ENCODE measurements at places on chromosomes 3 and 15.

GRCh38 chr3:8825153-8825825, 55.9 kb upstream of the OXTR start:
- DNase-seq: no peak

GRCh38 chr3:34207002-34207401, 408.6 kb downstream of the PDCD6IP start:
- DNase-seq: no peak

DNA sequence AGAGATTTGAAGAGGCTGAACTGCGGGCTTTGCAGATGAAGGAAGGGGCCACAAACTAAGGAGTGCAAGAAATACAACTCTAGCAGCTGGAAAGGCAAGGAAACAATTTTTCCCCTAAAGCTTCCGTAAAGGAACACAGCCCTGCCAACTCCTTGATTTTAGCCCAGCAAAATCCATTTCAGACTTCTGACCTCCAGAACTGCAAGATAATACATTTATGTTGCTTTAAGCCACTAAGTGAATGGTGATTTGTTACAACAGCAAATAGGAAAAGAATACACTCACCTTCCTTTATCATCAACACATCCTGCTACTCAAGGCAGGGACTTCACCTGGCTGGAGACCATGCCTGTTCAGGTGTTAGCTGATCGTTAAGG, 119.3 kb upstream of the NR2E3 start:
- no peak for DNase-seq

DNA sequence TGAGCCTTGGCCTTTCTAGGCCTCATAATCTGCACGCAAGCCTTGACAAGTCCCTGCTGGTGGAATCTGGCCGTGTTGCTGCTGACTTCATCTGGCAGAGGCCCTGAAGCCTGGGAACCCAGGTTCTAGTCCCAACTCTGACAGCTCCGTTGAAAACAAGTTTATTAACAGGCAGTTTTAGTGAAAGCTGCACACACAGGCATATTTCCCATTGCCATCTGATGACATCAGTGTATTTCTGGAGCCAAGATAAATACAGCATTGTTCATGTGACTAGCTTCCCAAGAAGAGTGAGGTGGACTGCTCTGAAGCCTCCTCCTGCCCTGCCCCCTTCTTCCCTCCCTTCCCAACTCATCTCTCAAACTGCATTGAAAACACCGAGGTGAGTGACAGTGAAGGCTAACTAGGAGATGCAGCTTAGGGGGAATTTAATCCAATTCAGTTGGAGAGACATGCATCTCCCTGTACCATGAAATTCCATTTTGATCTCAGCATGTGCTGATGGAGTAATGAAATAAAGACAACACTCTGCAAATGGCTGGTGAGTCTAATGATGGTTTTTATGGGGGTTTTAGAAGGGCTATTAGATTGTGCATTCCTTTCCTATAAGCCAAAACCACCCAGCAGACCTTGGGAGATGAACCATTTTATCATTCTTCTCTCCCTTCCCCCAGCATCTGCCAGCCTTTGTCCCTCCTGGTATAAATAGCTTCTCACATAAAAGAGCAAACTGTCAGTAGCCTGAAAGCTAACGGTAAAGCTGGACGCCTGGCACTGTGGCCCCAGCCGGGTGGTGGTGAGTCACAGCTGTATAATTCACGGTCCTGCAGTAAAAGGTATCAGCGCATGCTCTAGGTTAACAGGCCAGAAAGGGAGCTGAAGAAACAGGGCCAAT, 38.0 kb downstream of the PRICKLE2 start:
- no peak for DNase-seq

- DNase-seq: no peak
Measured at GRCh38 chr3:172210355-172210754, 171.0 kb downstream of the FNDC3B start.

GRCh38 chr3:169071003-169071402, 592.5 kb downstream of the MECOM start:
- no peak for DNase-seq

DNA sequence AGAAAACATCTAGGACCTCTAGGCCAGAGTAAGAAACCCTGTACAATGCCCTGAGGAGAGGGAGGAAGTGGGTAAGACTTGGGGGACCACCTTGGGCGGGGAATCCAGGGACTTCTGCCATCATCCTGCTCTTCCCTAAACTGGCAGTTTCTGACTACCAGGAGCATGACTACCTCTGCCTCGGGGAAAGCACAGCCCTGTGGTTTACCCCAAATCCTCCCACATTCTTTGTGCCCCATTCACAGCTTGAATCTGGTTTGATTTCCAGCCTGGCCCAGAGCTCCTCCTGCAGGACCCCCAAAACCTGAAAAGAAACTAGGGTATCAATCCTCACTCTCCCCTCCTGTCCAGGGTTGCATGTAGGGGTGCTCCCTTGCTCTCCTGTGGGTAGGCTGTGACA, 4.7 kb downstream of the C3orf18 start:
- DNase-seq: no peak

GRCh38 chr3:113265231-113265630, 53.9 kb downstream of the BOC start:
- no peak for DNase-seq

- DNase-seq: peak; percentile 91
Measured at GRCh38 chr3:196159952-196160804, 51.0 kb downstream of the ZDHHC19 start.

DNA sequence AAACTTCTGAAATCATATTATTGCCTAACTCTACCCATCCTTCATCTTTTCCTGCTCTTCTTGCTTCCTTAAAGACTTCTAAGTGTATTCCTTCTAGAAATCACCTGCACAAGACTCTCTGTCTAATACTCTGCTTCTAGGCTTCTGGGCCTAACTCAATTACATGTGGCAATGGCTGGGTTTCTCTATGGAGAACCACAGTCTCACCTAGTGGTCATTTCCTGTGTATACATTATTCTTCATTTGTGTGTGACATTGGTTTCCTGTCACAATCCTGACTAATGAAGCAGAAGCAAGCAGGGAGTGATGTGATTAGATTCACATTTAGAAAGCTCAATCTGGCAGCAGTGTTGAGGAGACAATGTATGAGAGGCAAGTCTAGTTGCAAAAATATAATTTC, 16.9 kb upstream of the CLDN1 start:
- DNase-seq: peak; percentile 62

- no peak for DNase-seq
Measured at GRCh38 chr3:144369129-144369879, 397.7 kb downstream of the DIPK2A start.

- no peak for DNase-seq
Measured at GRCh38 chr3:38126121-38126892, 10.6 kb downstream of the ACAA1 start.

DNA sequence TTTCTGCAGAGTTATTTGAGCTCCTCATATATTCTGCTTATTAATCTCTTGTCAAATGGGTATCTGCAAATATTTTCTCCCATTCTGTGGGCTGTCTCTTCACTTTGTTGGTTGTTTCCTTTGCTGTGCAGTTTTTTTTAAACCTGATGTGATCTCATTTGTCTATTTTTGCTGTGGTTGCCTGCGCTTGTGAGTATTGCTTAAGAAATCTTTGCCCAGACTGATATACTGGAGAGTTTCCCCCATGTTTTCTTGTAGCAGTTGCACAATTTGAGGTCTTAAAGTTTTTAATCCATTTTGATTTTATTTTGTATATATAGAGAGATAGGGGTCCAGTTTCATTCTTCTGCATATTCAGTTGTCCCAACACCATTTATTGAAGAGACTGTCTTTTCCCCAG, 102.3 kb downstream of the POLQ start:
- no peak for DNase-seq

DNA sequence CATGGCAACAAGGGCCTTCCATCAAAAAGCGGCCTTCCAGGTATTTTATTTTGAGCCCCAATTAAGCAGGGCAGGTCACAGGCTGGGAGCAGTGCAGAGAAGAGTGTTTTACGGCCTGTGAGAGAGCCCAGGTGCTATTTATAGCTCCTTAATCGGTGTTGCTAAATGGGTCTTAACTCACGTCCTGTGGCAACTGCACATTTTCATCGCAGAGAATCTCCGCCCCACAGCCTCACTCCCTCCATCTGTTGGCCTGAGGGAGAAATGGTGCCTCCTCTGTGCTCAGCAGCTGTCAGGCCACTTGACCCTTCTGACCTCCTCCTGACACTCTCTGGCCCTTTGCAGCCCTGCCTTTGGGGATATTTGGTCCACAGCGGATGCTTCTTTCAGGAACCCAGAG, 58.6 kb downstream of the SPSB4 start:
- DNase-seq: no peak

DNA sequence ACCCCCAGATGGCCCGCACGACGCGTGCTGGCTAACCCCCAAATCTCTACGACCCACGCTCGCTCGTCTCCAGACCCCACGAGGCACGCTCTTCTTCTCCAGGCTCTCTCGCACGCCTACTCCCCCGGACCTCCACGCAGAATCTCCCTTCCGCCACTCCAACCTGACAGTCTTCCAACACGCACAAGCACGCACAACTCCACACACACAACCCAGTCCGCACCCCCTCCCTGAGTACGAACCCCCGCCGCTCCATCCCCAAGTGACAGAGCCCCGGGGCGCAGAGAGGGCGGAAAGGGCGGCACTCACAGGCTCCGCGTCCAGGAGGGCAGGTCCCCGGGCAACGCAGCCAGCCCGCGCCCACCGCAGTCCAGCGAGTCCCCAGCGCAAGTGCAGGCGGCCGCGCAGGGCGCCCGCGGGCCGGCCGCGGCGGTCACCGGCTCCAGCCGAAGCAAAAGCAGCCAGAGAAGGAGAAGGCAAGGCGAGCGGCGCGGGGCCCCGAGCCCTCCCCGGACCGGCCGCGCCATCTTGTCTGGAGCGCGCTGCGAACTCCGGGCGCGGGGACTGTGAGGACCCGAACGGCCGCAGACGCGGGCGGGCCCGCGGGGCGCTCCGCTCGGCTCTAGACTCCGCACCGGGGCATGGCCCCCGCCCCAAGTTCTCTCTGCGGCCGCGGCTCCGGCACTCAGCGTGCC, 794 bp downstream of the LRIG1 start:
- peak; percentile 37 for DNase-seq

DNA sequence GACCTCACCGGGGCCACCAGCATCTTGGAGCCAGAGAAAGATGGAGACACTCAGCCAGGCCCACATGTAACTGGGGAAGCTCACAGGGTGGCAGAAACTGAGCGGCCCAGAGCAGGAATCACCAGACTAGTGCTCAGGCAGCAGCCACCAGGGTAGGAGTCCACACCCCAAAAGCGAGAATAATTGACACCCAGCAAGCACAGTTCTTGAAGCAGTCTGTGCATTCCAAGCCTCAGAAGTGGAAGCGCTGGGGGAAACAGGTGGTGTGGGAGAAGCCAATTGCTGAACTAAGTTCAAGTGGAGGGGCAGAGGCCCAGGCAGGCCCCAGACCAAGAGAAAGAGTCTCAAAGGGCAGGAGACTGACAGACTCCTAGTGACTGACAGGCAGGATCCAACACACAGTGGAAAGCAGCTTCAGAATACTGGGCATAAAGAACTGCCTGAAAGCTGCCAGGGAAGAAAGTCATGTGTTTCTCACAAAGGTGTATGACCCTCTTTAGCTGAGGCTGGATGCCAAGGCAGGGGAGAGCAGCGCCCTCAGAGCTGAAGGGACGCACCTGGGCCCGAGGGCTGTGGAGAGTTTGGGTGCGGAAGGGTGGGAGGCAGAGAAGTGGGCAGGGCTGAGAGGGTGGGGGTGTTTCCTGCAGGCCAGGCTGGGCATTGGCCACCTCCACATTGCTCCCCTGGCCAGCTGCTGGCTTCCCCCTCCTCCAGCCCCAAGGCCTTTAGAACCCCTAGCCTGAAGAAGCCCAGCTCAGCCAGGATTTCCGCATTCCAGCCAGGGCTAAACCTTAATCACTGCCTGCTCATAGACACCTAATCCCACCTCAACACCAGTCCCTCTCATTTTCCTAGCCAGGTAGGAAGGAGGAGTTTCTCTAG, 7.7 kb downstream of the NT5DC2 start:
- no peak for DNase-seq

GRCh38 chr3:132550579-132551305, 46.3 kb upstream of the ACKR4 start:
- peak; percentile 44 for DNase-seq

DNA sequence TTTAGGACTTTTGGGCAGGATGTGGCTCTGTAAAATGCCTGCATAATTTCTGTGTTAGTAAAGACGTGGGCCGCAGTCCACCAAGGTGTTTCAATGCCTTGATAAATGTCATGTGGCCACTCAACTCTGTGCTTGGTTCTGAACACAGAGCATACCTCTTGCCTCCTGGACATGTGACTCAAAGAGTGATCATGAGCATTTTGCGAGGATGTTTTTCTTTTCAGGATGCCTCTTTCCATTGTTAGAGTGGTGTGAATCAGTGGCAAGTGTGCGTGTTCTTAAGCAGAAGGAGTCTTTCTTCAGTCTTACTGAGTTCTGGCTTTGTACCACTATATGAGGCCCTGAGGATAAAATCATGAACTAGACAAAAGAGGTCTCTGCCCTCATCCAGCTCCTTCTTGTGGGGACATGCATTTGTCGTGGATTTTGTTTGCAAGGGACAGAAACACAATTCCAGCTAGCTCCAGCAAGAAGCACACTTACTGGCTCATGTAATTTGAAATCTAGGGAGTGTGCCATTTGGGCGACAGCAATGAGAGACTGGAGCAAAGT, 363.4 kb downstream of the LRTM1 start:
- DNase-seq: no peak

GRCh38 chr3:33130144-33130543, 16.3 kb downstream of the CRTAP start:
- DNase-seq: peak; percentile 22

- DNase-seq: no peak
Measured at GRCh38 chr15:68990992-68991500, 23.4 kb upstream of the NOX5 start.

DNA sequence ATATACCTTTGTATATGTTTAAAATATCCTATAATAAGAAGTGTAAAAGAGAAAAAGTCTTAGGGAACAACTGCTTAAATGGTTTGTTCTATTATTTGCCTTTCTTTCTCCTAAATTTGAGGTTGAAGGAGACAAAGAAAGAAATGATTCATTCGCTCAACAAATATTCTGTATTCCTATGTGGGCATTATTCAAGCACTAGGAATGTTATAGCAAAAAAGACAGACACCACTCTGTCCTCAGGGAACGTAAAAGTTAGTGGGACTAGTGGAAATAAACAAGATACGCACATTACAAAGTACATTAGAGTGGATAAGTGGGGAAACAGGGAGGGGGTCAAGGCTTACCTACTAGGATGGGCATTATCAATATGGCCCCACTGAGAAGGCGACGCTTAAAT, 332.2 kb downstream of the LPP start:
- DNase-seq: no peak

DNA sequence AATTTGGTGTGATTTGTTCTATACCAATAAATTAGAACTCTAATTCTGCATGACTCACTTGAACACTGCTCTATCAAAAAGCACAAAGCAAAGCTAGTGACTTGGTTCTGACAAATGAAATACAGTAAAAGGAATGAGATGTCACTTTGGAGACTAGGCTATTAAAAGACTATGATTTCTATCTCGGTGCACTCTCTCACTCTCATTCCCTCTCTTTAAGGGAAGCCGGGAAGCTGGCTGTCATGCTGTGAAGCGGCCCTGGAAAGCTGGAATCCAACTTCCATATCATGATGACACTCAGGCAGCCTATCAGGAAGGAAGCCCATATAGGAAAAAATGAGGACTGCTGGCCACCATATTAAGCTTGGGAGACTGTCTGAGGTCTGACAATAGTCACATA, 590.1 kb upstream of the CBLB start:
- no peak for DNase-seq

GRCh38 chr15:72124218-72124617, 6.0 kb downstream of the SENP8 start:
- DNase-seq: no peak

Measured in hematopoietic multipotent progenitor cell treated with erythropoietin and hydrocortisone succinate and interleukin-3 and kit ligand, for 6 days (in vitro differentiated cells).